Activated T-cell treated with anti-CD3 and anti-CD28 coated beads for 48 hours (primary cell): ENCODE measurements at places on chromosomes 5 and 9.

DNA sequence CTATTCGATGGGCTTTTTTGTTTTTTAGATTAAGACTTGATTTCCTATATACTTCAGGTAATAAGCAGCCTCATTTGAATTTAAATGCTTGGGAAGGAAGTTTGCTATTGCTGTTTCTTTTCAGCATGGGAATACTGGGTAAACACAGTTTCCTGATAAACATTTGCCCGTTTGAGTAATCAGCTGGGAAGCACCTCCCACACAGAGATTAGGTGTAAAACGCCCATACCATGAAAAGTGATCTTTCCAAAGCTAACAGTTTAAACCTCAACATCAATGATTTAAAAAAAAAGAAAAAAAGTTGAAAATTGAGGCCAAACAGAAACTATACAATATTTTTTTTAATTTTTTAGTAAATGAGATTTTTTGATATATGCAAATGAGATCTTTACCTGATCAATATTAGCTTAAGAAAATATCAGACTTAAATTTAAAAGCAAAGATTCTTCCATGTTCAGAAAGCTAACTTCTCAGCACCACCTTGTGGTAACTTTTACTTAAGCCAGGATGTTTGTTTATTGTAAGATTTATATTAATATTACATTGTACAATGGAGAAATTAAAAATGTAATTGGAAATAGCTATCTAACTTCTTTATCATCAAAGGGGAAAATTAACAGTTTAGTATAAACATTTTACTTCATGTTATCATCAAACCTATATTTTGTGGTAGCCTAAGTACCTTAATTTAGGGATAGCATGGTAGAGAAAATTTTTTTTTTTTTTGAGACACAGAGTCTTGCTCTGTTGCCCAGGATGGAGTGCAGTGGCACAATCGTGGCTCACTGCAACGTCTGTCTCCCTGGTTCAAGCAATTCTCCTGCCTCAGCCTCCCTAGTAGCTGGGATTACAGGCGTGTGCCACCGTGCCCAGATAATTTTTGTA is 39.8 kb downstream of the F2RL2 start:
- no peak for DNase-seq

DNA sequence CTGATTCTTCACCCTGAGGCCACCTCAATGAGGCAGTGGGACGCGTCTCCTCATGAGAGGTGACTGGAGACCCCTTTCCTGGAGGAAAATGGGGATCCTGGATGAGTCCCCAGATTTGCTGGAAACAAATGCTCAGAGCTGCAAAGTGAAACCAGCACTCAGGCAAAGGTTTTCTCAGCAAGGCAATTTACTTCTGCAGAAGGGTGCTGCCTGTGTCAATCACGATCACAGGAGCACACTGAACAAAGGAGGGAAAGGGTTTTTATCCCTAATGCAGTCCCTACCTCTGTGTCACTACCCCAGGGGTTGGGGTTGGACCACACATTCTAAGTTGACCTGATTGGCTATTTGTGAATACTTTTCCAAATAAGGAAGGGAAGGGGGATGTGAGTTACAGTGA is 69.9 kb upstream of the CDK20 start:
- no peak for DNase-seq

- DNase-seq: no peak
These were observed 72.7 kb upstream of the NEURL1B start for GRCh38 chr5:172568308-172568910.

- DNase-seq: no peak
These were observed 35.6 kb downstream of the DROSHA start for GRCh38 chr5:31496301-31496700.

DNA sequence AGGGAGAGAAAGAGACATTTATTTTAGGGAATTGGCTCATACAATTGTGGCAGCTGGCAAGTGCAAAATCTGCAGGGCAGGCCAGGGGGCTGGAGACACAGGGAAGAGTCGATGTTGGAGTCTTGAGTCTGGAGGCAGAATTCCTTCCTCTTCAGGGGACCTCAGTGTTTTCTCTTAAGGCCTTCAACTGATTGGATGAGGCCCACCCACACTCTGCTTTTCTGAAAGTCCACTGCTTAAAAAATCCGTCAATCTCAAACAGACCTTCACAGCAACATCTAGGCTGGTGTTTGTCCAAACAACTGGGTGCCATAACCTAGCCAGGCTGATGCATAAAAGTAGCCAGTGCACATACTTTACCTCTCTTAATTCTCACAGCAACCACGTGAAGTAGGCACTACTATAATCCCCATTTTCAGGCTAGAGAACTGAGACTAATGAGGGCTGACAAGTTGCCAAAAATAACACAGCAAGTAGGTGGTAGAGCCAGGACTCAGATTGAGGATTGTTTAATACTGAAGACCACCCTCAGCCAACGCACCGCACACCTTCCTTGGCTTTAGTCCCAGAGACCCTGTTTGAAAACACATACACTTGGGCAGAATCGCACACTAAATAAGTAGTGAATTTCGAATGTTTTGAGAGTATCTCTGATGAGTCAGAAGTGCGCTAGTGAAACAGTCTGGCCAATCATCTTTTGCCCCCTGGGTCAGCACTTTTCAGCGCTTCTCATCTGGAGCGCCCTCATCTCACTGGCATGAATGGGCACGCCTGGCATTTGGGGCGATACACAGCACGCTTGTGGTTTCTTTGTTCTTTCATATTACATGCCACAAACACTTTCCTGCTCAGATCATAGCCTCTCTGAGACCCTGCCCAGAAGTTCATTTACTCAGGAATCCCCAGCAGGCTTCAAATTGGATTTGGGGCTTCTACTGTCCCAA is 591.4 kb downstream of the CCDC171 start:
- no peak for DNase-seq

DNA sequence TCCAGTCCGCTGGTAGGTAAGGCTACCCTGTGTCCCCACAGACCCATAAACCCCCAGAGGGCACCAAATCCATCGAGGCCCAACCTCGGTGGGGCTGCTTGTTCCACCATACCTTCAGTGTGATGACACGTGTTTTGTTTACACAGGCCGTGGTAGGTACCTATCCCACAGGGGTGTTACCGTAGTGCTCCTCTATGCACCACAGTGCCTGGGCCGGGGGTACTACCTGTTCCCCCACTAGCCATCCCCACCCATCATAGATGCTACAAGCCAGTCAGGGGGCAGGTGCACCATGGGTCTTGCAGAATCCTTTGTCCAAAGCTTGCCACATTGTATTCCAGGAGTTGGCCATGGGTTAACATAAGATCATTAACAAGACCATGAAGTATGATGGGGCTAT is 796.2 kb downstream of the EFNA5 start:
- DNase-seq: no peak

GRCh38 chr9:88829276-88829675 is 162.0 kb upstream of the S1PR3 start:
- peak; percentile 22 for DNase-seq

DNA sequence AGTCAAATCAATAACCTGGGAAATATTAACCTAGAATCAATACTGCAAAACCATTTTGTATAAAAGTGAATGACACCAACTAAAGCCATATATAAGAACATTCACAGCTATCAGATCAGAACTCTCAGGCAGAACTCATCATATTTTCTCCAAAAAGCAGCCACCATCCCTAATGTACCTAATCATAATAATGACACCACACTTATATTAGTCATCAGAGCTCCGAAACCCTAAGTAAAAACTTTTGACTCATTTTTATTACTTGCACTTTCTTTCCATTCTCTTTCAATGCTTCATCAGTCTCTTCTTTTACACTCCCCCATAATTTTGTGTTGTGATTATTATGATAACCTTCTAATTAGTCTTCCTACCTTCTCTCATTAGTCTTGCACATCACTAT is 45.3 kb downstream of the INSL6 start:
- DNase-seq: no peak

DNA sequence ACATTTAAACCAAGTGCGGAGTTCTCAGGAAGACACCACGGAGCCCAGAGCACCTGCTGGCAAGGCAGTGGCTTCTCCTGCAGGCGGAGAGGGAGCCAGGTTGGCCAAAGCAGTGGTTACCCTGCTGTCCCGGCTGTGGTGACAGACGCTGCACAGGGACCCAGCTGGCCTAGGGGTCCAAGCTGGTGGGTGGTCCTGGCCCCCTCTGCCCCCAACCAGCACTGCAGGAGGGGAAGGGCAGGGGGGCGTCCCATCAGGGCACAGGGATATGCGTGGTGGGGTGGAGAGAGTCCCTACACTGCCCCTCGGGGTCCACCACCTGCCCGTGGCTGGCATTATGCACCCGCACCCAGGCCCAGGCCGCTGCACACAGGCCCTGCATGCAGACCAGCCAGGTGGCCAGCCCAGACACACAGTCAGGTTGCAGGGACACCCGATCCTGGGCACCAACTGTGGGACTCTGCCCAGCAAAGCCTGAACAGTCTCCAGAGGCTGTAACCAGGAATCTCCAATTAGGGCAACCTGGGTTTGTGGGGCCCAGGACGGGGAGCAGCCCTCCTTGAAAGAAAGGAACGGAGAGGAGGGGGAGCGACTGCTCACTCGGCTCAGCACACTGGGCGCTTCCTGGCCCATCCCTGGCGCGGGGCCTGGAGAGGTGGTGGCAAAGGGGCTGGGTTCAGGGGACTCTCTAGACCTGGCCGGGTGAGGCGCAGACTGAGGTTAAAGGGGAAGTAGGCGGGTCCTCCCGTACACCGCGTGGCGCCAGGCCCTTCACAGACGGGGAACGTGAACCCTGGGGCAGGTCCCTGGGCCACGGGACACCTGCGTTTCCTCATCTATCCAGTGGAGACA is 46.3 kb downstream of the NACC2 start:
- no peak for DNase-seq

DNA sequence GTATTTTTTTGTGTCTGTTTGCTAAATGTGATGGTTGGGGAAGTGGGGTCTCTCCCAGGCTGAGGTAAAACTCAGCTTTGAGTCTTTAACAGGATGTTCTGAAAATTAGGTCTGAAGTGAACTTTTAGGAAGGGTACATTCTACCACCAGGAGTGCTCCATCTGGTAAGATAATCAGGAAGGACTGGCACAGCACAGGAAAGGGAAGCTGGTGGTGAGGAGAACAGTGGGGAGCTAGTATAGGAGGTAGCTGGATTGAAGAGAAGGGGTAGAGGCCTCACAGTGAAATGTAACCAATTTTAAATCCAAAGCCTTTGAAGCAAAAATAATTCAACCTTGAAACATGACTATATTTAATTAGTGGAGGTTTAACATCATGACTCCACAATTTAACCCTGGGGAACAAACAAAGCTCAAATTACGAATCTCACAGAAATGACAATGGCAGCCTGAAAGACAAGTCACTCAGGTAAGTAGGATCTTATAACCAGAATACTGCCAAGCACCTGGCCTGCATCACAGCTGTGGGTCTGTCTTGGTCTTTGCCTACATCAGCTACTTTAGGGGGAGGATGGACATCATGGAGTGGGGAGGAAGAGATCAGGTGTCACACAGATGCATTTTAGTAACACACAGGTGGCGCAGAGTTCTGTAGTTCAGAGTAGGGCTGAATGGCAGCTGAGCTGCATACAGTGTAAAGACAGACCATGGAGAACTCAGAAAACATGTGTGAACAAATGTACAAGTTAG is 445.3 kb downstream of the DMRT2 start:
- DNase-seq: no peak

GRCh38 chr5:133959643-133960042 is 8.8 kb downstream of the C5orf15 start:
- no peak for DNase-seq

DNA sequence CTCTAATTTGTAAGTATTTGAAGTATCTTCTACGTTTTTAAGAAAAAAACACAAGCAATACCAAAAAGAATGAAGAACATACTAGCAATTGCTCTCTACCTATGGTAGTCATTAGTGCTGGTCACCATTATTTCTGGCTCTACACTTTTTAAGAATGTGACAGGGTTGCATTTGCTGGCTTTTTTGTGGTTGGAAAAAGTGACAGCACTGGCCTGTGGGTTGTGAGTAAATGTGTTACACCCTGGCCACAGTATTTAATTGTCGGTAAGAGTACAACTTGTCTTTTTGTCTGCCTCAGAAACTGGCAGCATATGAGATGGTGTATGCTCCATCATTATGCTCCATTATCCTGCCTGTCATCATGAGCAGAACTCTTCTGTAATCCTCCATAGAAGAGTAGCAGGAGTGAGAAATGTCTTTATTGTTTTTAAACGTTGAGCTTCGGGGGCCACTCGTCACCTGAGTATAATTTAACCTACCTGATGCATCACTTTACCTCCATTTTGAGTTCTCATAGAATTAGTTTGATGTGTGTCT is 449.8 kb downstream of the ISL1 start:
- no peak for DNase-seq

- DNase-seq: no peak
These were observed 23.9 kb upstream of the CPLX2 start for GRCh38 chr5:175847503-175847902.

- DNase-seq: no peak
These were observed 5.7 kb upstream of the MSMP start for GRCh38 chr9:35759795-35760194.

GRCh38 chr9:133403766-133404453 is 13.9 kb downstream of the REXO4 start:
- DNase-seq: peak; percentile 48

GRCh38 chr5:177966009-177966838 is 29.8 kb downstream of the PROP1 start:
- DNase-seq: no peak

DNA sequence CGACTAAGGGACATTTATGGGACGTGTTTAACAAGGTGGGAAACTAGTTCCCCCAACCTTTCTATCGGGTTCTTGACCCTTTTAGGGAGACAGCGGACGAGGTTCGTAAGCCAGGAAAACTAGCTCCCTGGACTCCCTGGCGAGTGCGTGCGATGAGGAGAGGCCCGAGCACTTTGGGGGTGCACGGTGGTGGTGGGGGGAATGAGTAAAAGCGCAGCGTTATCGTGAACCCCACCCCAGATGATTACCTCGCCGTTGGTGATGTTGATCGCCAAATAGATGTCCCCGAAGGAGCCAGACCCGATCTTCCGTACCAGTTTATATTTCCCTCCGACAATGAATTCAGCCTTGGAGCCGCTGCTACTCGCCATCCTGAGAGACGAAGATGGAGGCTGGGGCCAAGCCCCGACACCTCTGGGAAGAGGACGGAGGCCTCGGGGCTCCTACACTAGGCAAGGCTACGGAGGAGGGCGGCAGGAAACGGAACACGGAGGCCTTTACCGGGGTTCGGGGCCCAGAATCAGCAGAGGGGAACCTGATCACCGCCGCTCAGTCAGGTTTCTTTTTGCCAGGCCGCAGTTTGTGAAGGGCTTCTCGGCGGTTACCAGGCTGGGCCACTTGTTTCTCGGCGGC is 529 bp downstream of the CSNK1A1 start:
- DNase-seq: no peak

- no peak for DNase-seq
These were observed 229.6 kb downstream of the TMEM167A start for GRCh38 chr5:82847562-82847961.

DNA sequence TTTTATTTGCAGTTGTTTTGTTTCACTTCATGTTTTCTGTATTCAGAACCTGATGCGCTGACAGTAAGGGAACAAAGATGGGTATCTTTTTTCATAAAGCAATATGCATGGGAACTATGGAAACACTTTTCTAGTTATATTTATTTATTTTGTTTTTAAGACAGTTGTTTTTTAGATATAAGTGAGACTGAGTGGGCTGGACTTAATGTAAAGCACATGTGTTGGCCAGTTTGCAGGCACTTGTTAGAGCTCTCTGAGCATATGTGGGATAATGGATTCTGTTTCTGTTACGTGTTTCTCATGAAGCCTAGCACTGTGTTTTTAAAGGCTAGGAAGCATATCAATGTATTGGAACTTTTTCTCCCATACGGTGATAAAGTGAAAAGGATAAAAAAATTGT is 164.1 kb downstream of the PRR16 start:
- DNase-seq: no peak
